ENCODE measurements at places on chromosomes 2 and 18. TPM values are rescaled to one million over a fixed set of nuclear protein-coding genes. Genes with fewer than 3 reads are reported as not detected.
A peak's percentile ranks its signal among the peaks of the same experiment; 100 is the strongest.

The GPR35 gene
- 0.22 TPM for total RNA-seq

The ST6GAL2 gene
- total RNA-seq, result 8.6 TPM

The NCKAP5 gene
- 0.55 TPM for total RNA-seq

The NEUROD1 gene
- total RNA-seq, result 0.11 TPM

The SERTAD2 gene
- total RNA-seq, result 7.9 TPM

The VPS4B gene
- 44.1 TPM for total RNA-seq

GRCh38 chr18:14098428-14098827 lies 33.8 kb downstream of the ZNF519 start:
- no peak for DNase-seq

GRCh38 chr2:176112375-176113302 lies 3.9 kb upstream of the HOXD10 start:
- DNase-seq, result no peak

GRCh38 chr2:46645681-46646162 lies 166.4 kb downstream of the TMEM247 start:
- no peak for DNase-seq

GRCh38 chr2:71689968-71690834 lies 236.8 kb downstream of the DYSF start:
- no peak for DNase-seq

DNA sequence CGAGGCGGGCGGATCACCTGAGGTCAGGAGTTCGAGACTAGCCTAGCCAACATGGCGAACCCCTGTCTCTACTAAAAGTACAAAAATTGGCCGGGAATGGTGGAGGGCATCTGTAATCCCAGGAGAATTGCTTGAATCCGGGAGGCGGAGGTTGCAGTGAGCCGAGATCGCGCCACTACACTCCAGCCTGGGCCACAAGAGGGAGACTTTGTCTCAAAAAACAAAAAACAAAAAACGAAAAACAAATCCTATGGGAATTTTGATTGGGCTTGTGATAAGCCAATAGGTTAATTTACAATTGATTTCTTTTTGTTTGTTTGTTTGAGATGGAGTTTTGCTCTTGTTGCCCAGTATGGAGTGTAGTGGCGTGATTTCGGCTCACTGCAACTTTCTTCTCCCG lies 24.2 kb upstream of the TOGARAM2 start:
- DNase-seq, result peak; percentile 33

DNA sequence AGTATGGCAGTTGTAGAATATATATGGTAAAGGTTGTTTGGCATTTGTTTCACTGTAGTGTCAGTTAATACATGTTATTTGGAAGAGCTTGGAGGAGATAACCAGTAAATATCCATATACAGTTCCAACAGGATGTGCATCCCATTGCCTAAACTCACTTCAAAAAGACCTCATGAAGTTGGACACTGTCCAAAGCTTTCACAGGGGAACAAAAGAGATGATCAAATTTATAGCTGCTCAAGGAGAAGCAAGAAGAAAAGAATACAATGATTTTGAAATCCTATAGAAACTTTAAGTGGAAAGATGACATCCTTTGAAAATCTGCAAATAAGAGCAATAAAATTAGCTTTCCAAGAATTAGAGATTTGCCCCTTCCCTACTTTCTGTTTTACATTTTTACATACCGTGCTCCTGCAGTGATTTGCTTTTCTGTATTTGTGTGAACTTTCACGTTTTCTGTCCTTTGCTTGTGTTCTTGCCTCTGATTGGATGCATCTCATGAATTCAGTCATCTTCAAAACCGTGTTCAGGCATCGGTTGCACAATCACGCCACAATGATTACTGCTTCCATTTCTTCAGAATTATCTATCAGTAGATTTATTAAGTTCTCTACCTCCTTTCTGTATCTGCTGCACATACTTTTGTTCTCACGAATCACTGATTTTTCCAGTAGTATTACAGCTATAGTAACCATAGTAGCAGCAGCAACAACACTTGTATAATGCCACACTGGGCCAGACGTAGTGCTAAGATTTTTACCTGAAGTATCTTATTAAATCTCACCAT lies 83.8 kb downstream of the PARD3B start:
- no peak for DNase-seq

GRCh38 chr18:21865043-21865442 lies 124.5 kb downstream of the MIB1 start:
- no peak for DNase-seq

GRCh38 chr2:231393149-231394131 lies 2.1 kb upstream of the B3GNT7 start:
- peak; percentile 72 for DNase-seq

DNA sequence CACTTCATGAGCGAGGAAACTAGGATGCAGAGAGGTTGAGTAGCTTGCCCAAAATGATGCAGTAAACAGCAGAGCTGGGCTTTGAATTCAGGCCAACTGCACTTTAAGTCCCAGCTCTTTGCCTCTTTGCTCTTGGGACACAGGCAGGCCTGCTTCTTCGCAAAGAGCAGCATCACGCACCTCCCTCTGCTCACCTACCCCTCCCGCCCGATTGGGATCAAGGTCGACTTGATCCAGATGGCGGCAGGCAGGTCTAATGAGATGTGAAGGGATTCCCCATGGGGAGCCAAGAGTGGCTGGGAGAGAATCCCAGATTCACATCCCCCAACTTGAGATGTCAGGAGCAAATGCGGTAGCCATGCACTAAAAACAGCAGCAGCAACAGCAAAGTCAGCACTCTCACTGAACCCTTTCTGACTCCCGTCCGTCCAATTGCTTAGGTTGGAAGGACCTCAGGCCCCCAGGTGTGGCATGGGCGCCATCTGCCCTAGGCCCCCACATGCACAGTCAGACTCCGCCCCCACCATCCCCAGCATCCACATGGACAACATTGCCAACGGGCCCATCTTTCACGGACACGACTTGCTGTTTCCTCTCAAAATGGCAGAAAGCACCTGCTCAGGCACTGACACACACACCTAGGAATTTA lies 84.3 kb upstream of the MAP4K4 start:
- DNase-seq, result no peak

GRCh38 chr2:239991689-239992314 lies 33.3 kb downstream of the NDUFA10 start:
- no peak for DNase-seq

- DNase-seq, result peak; percentile 24
These were observed 912.8 kb downstream of the NRXN1 start for GRCh38 chr2:50118905-50119702.

GRCh38 chr2:429575-430254 lies 141.8 kb upstream of the ALKAL2 start:
- DNase-seq, result no peak

DNA sequence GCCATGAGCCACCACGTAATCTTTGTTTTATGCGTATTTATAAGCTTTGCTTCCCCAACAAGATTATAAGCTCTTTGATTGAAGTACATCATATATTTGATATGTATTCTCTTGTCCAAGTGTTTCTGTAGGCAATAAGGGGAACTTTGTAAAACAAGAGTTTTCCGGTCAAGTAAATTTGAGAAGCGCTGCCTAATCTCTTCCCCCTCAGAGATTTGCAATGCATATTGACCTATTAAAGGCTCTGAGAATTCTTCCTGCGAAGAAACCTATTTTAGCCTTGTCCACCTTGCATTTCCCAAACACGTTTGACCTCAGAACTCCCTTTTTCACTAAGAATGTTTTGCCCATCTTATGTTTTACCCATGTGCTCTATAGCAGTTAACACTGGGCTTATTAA lies 26.9 kb upstream of the CASP10 start:
- DNase-seq, result no peak

GRCh38 chr2:140808820-140809219 lies 1322.0 kb downstream of the LRP1B start:
- DNase-seq, result no peak

DNA sequence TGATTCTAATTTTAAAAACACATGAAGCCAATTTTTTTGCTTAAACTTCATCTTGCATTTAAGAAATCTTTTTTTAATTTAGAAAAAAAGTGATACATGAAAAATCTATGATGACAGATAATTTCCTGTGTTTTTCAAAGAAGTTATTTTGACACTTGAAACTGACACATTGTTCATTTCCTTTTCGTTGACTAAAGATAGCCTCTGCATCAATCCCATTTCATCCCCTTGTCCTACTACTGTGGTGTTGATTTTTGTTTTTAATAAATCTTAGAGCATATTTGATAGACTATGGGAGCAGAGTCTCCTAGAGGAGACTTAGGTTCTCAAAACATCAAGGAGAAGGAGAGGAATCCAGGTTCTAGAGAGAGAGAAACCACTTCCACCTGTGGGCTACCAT lies 70.9 kb downstream of the ACVR1C start:
- DNase-seq, result no peak

GRCh38 chr2:128980475-128980874 lies 661.8 kb upstream of the HS6ST1 start:
- DNase-seq, result no peak

Measured in WTC11 (cell line).